GM23338 (cell line): ENCODE measurements at places on chromosomes 3 and 15.
A peak's percentile ranks its signal among the peaks of the same experiment; 100 is the strongest.

DNA sequence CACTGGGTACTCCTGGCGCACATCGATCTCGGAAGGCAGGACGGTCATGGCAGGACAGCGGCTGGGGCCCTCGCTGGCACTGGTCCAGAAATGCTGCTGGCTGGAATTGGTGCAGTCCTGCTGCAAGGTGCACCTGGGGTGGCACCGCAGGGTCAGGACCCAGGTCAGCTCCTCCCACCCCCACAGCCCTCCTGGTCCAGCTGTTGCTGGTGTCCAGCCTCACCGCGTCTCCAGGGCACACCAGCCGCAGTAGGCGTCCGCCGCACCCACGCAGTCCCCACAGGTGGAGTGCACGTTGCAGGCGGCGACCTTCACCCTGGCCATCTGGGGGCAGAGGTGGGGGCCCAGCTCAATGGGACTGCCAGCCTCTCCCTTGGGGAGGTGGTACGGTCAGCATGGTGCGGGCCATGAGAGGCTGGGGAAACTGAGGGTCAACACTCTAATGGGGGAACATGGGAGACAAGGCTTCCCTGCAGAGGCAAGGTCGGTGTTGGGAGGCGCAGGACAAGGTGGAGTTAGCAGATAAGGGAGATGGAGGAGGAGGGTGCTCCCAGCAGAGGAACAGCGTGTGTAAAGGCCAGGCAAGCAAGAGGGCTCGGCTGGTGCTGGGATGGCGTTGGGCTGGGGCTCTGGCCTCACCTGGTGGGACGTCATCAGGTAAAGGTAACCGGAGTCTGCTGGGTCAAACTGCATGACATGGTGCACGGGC lies 20.4 kb downstream of the PLXND1 start:
- H3K27ac ChIP-seq = no peak overlapping the region
- no peak overlapping the region for H3K4me3 ChIP-seq
- no peak for DNase-seq
- H3K27me3 ChIP-seq = no peaks in the 10 kb centered on the region
- peaks cover 12% of the 10 kb centered on the region for H3K4me1 ChIP-seq

DNA sequence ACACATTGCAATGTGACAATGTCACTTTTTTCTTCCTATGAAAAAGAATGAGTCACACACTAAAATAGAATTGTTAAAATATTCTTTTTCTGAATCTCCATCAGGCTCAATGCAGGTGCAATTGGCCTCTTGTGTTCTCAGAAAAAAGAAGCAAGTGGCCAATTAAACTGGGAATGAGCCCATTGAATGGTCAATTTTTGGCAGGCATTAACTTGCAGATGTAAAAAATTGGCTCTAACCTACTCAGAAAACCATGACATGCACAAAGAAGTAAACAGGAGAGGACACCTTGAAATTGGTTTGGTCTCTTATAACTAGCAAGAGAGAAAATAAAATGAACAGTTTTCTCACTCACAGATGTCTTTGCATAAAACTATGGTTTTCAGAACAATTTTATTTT lies 820.8 kb downstream of the TBL1XR1 start:
- H3K4me3 ChIP-seq = no peak overlapping the region
- H3K27ac ChIP-seq = no peak overlapping the region
- no peak for DNase-seq
- H3K4me1 ChIP-seq = peaks cover 10% of the 10 kb centered on the region; the same call in 1 of the 2 replicates

- DNase-seq = no peak
- no peak overlapping the region for H3K4me3 ChIP-seq
- H3K27me3 ChIP-seq = no peaks in the 10 kb centered on the region
Measured at GRCh38 chr3:189839576-189839975, 208.4 kb downstream of the TP63 start.

GRCh38 chr3:195394700-195395099 lies 48.1 kb downstream of the ACAP2 start:
- DNase-seq = peak; percentile 38
- peaks cover 20% of the 10 kb centered on the region for H3K4me1 ChIP-seq
- H3K36me3 ChIP-seq = no peaks in the 10 kb centered on the region
- no peak overlapping the region for H3K27ac ChIP-seq

GRCh38 chr15:100114100-100114499 lies 227.7 kb downstream of the ADAMTS17 start:
- DNase-seq = no peak
- H3K36me3 ChIP-seq = no peaks in the 10 kb centered on the region
- 0 out of 2 replicates have a peak, but pooled peaks cover 7% of the 10 kb centered on the region for H3K4me1 ChIP-seq
- H3K27ac ChIP-seq = no peak overlapping the region
- no peak overlapping the region for H3K4me3 ChIP-seq

GRCh38 chr15:90364251-90364650 lies 12.2 kb downstream of the ZNF774 start:
- no peak overlapping the region for H3K4me3 ChIP-seq
- H3K27ac ChIP-seq = no peak overlapping the region
- no peak for DNase-seq
- H3K27me3 ChIP-seq = no peaks in the 10 kb centered on the region
